ENCODE measurements at places on chromosomes 2 and 18.

- peak; percentile 70 for DNase-seq
These were observed 1693.4 kb upstream of the SLC39A10 start for GRCh38 chr2:193963472-193964119.

- peak; percentile 29 for DNase-seq
These were observed 321.1 kb downstream of the SATB2 start for GRCh38 chr2:199136681-199137080.

- no peak for DNase-seq
These were observed 77.3 kb upstream of the FZD7 start for GRCh38 chr2:201956361-201956760.

- peak; percentile 9 for DNase-seq
These were observed 14.5 kb downstream of the IL1R2 start for GRCh38 chr2:102005989-102006885.

GRCh38 chr2:144281476-144281875 lies 238.4 kb downstream of the ZEB2 start:
- no peak for DNase-seq

DNA sequence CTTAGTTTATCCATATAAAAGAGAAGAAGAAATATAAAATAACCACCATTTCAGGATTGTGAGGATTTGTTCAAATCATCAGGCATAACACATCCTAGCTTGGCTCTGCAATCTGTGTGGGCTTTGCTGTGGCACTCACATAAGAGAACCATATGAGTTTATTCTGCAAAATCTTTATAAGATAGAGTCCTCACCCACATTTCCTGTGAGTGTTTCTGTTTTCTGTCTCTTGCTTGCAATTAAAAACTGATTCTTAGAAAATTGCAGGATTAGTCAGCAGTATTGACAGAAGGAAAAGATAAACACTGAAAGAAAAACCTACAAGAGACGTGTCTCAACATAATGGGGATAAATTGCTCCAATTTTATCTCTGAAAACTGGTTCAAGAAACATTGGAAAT lies 258.5 kb downstream of the RND3 start:
- peak; percentile 43 for DNase-seq
